Stimulated activated CD4-positive, alpha-beta T cell treated with anti-CD3 and anti-CD28 coated beads, Interleukin-2, amount 100 ng/mL, for 4 hours (primary cell): ENCODE measurements at places on chromosomes 11 and 22.

DNA sequence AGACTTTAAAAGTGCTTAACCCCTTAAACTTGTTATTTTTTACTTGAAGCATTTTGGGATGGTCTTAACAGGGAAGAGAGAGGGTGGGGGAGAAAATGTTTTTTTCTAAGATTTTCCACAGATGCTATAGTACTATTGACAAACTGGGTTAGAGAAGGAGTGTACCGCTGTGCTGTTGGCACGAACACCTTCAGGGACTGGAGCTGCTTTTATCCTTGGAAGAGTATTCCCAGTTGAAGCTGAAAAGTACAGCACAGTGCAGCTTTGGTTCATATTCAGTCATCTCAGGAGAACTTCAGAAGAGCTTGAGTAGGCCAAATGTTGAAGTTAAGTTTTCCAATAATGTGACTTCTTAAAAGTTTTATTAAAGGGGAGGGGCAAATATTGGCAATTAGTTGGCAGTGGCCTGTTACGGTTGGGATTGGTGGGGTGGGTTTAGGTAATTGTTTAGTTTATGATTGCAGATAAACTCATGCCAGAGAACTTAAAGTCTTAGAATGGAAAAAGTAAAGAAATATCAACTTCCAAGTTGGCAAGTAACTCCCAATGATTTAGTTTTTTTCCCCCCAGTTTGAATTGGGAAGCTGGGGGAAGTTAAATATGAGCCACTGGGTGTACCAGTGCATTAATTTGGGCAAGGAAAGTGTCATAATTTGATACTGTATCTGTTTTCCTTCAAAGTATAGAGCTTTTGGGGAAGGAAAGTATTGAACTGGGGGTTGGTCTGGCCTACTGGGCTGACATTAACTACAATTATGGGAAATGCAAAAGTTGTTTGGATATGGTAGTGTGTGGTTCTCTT lies 2.8 kb downstream of the MALAT1 start:
- no peak for DNase-seq

DNA sequence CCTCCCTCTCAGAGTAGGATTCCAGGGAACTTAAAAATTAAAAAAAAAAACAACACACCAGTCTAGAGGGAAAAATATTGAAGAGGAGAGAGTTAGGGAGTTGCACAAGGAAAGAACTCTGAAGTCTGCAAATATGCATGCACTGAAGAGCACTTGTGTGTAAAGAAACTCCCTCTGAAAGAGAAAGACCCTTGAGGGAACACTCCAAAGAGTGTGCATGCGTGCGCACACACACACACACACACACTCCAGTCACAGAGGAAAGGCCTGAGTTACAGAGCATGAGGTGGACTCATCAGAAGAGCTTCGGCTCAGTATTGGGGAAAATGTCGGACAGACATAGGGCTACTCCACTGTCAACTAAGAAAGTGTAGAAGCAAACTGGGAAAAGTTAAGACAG lies 30.1 kb downstream of the GGTLC2 start:
- DNase-seq: no peak

- DNase-seq: no peak
Measured at GRCh38 chr11:83355391-83355790, 69.2 kb upstream of the CCDC90B start.

DNA sequence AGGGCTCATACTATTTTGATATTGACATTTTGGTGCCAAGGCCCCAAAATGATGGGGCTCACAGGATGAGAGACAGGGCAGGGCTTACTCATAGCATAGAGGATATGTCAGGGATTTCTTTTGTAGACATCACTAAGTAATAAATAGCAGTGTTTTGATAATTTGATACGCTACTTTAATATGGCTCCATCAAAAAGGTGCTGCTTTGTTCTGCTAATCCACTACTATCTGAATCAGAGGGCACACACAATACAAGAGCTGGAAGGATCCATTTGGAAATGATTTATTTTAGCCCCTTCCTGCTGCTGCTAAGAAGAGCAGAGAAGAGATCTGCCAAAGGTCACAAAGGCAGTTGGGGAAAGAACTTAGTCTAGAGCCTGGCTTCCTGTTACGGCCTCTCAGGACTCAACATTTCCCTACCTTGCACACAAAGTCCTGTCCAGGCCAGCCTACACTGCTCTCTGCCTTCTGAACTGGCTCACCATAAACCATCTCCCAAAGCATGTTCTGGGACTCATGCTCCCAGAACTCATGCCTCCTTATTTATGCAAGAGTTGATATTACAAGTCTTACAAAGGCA lies 261.3 kb upstream of the ARHGAP20 start:
- no peak for DNase-seq

DNA sequence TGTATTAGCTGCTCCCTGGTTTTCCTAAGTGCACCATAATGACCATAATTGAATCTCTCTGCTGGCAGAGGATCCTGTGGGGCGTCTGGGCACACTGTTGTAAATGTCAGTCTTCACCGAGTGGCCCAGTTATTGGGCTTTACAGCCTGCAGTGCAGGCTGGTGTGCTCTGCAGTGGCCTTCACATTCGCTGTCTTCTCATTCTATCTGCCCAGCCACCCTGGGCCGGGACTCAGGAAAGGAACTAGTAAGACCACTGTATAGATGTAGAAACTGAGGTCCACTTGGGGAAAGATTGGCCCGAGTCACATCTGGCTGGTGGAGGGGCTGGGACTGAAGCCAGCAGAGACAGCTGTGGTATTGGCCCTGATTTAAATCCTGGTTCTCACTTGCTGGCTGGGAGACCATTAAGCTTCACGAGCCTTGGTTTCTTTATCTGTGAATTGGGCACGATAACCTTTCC lies 49.3 kb downstream of the TSPAN18 start:
- DNase-seq: no peak

DNA sequence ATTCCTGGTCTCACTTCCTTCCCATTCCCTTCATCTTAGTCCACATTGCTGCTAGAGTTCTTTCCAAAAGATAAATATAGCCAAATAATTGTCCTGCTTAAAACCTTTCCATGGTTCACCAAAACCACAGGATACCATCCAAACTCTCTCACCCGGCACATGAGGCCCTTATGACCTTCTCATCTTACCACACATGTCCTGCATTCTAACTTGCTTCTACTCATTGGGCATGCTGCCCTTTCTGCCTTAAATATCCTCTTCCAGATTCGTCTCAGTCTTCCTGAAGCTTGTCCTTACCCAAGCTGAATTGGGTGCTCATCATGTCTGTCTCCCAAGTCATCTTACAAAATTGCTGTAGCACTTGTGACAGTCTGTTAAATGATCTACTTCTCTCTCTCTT lies 114.9 kb downstream of the MPPED2 start:
- DNase-seq: no peak
